ENCODE measurements at places on chromosomes 6 and 20. TPM values are rescaled to one million over a fixed set of nuclear protein-coding genes. Genes with fewer than 3 reads are reported as not detected.

The COL9A3 gene
- 57.8 TPM for polyA plus RNA-seq

DNA sequence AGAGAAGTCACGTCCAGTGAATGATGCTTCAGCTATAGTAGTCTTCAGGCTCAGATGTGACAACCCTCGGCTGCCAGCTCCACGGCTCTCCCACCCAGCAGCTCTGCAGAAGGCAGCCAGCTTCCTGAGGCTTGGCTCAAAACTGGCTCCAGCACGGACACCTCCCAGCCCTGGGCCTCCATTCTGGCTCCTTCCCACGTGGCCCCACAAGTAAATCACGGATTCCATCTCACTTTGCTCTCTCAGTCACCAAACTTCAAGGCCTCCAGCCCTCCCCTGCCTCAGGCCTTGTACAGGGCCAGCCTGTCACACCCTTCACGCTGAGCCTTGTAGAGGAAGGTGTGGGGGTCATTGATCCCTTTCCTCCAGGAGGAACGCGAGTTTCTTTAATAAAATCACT is 55.8 kb downstream of the GTF2H5 start:
- DNase-seq = no peak

DNA sequence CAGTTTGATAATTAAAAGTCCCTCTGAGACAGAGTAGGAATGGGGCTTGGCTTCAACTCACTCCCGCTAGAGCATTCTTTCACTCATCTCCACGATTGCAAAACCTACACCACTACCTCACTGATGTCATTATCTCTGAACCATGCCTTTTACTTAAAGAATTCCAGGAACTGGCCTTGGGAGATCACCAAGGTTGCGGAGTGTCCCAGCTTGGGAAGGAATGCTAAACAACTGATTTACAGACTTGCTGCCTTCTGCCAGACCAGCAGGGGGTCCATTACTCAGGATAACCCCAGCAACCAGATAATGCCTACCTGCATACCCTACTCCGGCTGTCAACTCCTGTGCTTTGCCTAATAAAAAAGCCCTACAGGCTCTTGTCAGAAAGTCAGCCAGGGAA is 102.2 kb upstream of the RALGAPA2 start:
- no peak for DNase-seq

- DNase-seq = no peak
Observed at GRCh38 chr6:56579155-56579851, 63.4 kb downstream of the DST start.

- no peak for DNase-seq
Observed at GRCh38 chr6:105495515-105495914, 92.6 kb upstream of the PREP start.

DNA sequence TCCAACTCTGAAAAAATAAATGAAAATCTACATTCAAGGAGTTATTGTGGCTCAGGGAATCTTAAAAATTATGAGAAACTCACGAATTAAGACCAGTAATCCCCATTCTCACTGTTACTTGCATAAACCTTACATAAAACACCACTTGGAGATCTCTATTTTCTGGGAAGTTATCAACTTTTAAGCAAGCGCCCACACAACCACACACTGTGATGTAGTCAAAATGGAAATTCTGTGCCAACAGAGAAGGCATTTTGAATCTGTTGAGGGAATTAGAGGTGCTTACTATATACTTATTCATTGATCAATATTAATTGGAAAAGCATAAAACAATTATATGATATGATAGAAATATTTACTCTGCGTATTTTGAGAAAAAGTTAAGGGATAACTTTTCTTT is 58.7 kb downstream of the HAO1 start:
- no peak for DNase-seq

GRCh38 chr20:31606804-31607639 is 1.9 kb downstream of the ID1 start:
- no peak for DNase-seq

The CDYL gene
- polyA plus RNA-seq = 31.9 TPM

The RIPOR3 gene
- polyA plus RNA-seq = 3.0 TPM

The CRYBG1 gene
- 9.7 TPM for polyA plus RNA-seq

DNA sequence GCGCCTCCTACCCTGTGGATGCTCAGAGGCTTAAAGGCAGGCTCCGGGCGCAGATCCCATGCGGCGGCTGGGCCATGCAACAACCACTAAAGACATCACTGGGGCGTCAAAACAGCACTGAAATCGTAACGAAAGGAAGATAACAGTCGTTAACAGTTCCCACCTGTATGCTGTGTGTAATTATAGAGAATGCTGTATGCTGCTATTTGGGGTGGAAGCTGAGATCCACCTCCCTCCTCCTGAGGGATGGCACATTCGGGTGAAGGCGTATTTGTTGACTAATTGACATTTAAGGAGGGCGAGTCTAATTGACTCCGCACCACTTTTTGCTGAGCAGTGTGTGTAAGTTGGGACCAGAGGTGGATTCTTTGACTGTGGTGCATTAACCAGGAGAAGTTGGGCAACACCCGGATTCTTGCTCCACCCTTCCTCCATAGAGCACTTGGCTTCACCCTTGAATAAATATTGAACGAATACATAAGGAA is 687 bp downstream of the SLC35A1 start:
- peak; percentile 31 for DNase-seq

DNA sequence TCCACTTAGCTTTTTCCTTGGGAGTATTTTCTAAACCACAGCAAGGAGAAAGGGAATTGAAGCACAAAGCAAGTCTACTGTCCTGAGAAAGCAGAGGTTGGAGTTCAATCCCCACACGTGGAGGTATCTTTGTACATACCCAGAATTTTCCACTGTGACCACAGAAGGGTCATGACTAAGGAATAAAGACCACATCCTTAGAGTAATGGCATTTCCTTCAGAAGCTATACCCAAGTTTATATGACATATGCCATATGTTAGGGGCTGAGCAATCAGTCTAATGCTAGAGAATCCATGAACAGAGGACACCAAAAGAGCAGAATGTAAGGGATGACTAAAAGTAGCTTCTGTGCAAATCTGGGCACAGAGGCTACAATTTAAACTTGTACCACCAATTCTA is 46.4 kb downstream of the ATG5 start:
- DNase-seq = no peak

The ULBP1 gene
- 5.1 TPM for polyA plus RNA-seq

GRCh38 chr6:18400831-18401446 is 13.8 kb downstream of the RNF144B start:
- DNase-seq = no peak

- DNase-seq = no peak
Observed at GRCh38 chr20:1362484-1362883, 30.4 kb downstream of the FKBP1A start.

The LPIN3 gene
- polyA plus RNA-seq = 14.5 TPM

GRCh38 chr6:13294499-13295069 is 33.8 kb downstream of the TBC1D7 start:
- DNase-seq = no peak

The MAP1LC3A gene
- polyA plus RNA-seq = 25.7 TPM

The MOCS1 gene
- polyA plus RNA-seq = 26.3 TPM

The MBOAT1 gene
- polyA plus RNA-seq = 19.3 TPM

DNA sequence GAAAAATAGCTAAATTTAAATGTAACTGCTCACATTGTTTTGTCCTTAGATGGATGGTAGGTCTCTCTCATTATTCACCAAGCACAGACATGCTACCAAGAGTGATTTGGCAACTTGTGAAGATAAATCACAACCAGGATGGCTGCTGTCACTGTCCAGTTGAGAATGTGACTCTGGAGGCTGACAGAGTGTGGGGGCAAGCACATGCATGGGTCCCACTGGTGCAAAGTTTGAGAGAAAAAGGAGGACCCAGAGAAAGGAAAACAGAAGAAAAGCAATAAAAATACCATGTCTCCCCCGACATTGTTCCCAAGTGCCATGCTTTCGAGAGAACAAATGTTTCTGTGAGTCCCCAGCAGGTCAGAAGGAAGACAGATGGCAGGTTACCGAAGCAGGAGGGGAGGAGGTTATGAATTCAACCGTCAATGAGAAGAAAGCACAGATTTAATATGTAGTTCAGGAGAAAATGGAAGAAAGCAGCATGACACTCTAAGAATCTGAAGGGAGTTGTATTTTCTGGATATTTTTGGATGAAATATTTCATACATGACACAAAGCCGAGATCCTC is 73.0 kb upstream of the TSHZ2 start:
- DNase-seq = no peak

The PKHD1 gene
- 6.0 TPM for polyA plus RNA-seq

DNA sequence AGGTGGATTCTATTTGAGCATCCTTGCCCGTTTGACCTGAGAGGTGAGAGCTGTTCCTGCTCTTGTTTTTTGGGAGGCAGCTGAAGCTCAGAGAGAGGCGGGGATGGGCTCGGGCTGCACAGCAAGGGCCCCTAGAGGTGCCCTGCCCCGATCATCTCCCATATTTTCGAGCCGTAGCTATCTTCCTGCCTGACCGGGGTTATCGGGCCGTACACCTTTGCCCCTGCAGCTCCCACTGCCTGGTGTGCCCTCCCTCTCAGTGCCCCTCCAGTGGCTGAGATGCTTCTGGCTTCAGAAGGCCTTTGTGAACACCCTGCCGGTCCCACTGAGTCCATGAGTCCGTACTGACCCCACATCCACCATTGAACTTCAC is 6.7 kb downstream of the SRC start:
- no peak for DNase-seq

DNA sequence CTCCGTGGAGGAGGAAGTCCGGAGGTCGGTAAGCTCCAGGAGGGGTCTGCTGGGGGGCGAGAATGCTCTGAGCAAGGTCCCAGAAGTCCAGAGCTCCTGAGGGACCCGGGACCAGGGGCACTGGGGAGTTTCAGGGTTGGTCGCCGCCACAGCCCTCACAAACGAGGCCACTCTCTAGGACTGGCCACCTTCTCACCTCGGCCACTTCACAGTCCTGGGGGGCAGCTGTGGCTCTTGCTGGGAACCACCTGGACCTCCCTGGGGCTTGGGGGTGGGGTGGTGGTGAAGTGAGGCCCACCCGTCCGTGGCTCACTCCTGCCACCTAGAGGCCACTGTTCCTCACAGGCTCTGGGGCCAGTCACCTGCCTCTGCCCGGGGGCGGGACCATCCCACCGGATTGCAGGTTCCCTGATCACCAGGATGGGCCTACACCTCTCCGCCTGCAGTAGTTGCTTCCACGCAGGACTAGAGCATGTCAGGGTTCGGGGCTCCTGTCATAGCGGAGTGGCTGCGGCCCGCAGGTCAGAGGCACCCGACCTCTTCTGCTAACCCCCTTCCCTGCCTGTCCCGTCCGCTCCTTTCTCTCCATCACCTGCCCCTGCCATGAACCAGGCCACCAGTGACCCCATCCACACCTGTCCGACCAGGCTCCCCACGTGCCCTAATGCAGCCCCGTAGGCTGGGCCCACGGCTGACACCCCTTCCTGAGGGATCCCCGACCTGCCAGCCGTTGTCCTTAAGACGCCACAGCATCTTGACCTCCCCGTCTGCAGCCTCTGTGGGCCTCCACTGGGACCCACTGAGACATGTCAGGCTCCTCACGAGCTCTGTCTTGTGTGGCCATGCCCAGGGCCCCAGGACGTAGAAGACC is 5.1 kb upstream of the TCEA2 start:
- DNase-seq = no peak

The KLHDC3 gene
- 99.2 TPM for polyA plus RNA-seq

The NRSN1 gene
- 0.37 TPM for polyA plus RNA-seq

- no peak for DNase-seq
Observed at GRCh38 chr20:25237610-25238318, 10.1 kb upstream of the PYGB start.

GRCh38 chr6:162459985-162460384 is 267.6 kb downstream of the PRKN start:
- DNase-seq = no peak

DNA sequence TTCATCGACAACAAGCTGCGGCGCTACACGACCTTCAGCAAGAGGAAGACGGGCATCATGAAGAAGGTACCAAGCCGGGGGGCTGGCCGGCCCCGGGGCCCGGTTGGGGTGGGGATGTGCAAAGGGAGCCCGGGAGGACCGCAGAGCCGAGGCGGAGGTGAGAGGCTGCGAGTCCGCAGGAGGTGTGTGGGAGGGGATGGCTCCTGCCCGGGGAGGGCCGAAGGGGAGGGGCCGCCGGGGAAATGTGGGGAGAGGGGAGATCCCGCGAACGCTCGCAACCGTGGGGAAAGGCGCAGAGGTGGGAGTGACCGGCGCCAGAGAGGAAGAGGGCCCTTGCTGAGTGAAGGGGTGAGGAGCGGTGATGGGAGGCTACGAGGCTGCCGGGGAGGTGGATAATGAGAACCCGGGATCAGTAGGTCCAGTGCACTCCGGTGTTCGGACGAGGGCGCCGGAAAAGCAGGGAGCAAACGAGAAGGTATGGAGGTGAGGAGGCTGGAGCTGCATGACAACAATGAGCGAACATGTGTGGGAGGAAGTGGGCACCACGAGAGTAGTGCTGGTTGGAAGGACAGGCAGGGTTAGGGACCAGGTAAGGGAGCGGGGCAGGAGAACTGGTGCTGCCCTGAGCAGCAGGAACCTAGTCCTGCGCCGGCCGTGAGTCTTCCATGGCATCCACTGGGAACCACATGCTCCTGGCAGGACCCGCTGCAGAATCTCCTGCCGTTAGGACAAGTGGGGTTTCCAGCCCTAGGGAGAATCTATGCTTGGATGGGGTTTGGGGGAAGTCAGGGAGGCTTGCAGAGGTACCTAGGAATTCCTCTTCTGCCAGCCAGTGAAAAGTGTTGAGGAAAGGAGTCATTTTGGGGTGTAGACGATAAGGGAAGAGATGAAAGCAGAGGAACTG is 1.3 kb downstream of the SRF start:
- DNase-seq = peak; percentile 42

Measured in right lung (tissue), 10 donors.